Suprapubic skin (tissue), 4 donors: ENCODE measurements at places on chromosomes 11 and 22.

DNA sequence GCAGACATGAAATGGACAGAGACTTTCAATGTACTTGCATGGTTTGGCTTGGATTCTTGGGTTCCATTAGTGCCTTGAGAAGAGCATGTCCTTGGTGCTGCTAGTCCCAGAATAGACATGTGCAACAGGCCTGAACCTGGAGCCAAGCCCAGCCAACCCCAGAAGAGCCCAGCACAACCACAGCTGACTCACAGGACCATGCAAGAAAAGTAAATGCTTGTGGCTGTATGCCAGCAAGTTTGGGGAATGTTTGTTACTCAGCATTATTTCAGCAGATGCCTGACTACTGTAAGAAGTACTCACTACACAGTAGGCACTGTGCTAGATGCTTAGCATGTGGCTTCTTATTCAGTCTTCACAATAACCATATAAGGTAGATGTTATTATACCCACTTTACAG lies 39.2 kb upstream of the HMGXB4 start:
- no peak for DNase-seq

DNA sequence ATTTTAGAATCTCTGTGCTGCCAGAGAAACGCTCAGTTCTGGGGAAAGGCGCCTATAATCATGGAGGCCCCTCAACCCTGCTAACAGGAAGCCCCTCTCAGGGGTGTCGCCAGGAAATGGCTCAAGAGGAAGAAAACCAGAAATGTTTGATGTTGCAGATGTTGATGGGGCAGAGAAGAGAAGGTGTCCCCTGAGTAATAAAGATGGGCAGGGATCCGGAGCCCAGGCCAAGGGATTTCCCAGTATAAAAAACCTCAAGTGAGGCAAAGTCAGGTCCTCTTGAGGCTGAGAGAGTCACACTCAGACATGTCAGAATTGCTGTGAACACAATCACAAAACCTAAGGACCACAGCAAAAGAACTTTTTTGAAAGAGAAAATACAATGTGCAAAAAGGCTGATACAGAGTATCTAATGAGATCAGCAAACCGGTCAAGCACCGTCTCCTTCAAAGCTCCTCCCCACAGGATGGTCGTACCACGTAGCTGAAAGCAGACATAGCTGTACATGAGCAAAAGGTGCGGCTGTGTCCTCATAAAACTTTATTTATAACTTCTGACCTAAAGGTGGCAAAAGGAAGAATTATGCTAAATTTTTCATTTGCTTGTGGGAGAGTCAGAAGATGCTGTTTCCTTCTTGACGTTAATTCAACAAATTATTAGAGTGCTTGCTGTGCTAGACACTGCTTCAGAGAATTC lies 12.2 kb downstream of the MOV10L1 start:
- DNase-seq, result no peak

DNA sequence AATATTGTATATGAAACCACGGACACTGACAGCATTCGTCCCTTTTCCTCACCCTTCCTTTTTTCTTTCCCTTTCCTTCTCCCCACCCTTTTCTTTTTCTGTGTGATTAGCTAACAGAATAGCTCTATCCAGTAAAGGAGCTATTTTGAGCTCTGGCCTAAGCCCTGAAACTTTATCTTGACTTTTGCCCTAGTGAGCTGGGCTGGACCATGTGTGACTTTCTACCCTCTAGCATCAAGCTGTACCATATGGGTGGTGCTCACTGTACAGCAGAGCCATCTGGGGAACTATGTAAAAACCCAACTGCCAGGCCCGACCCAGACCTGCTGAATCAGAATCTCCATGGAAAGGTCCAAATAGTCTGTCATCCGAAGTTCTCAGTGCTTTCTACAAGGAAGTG lies 21.9 kb upstream of the PANX1 start:
- no peak for DNase-seq

DNA sequence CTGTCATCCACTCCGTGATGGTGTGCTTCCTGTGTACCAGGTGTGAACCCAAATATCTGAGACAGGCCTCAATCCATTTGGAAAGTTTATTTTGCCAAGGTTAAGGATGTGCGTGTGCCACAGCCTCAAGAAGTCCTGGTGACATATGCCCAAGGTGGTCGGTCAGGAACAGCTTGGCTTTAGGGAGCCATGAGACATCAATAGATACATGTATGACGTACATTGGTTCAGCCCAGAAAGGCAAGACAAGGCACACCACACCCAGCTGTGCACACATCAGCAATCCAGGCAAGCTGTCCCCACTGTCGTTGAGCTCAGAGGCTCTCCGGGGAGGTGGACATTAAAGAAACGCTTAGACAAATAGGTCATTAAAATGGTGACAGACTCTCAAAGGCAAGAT lies 56.8 kb upstream of the SHANK2 start:
- DNase-seq, result no peak

GRCh38 chr22:30181459-30182349 lies 64.9 kb downstream of the LIF start:
- no peak for DNase-seq

- no peak for DNase-seq
Measured at GRCh38 chr11:74783241-74783871, 34.7 kb downstream of the RNF169 start.

DNA sequence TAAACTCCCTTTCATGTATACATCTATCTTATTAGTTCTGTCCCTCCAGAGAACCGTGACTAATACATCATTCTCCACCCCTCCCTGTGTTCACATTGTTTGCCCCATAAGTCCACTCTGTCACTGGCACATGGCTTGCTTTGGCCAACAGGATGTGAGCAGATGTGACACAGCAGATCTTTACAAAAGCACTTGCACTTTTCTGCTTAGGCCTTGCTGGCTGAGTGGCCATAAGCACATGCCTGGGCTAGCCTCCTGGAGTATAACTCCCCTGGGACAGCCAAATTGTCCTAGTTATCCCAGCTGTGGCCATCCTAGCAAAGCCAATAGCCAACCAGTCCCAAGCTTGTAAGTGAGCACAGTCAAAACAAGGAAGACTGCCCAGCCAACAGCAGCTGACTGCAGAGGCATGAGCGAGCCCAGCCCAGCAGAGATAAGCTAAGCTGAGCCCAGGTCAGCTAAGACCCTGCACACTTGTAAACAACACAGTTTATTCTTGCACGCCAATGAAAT lies 9.7 kb upstream of the RCN1 start:
- no peak for DNase-seq

DNA sequence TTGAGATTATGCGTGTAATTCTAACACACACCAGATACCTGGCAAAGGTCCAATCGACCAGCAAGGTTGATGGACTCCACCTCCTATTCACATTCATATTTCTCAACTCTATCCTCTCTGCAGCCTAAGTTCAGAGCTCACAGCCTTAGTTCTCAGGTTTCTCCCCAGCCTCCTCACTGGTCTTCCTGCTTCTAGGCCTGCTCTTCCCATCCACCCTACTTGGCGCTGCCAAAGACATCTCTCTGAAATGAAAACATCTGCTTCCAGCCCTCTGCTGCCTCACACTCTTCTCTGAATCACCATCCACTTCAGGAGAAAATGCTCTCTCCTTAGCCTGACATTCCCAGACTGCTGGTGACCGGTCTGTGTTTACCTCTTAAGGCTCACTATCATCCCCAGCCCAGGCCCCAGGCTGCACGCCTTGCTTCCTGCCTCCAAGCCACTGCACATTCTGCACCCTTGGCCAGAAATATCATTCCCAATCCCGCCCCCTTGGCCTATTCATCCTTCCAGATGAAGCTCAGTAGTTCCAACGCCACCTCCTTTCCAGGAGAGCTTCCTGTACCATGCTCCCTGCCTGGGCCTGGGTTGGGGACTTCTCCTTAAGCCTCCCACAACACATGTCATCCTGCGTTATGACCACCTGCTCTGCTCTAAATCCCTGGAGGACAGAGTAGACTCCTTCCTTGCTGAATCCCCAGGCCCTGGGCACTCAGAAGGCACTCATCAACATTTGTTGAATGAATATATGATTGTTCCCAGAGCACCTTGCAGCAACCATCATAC lies 3.5 kb downstream of the ARRB1 start:
- no peak for DNase-seq

- no peak for DNase-seq
Measured at GRCh38 chr11:109993786-109994185, 99.4 kb upstream of the ZC3H12C start.
